Cortex of kidney (tissue), 1 donor: ENCODE measurements at places on chromosomes 4 and X.

GRCh38 chrX:39762266-39762841, 335.4 kb downstream of the BCOR start:
- no peak for DNase-seq

DNA sequence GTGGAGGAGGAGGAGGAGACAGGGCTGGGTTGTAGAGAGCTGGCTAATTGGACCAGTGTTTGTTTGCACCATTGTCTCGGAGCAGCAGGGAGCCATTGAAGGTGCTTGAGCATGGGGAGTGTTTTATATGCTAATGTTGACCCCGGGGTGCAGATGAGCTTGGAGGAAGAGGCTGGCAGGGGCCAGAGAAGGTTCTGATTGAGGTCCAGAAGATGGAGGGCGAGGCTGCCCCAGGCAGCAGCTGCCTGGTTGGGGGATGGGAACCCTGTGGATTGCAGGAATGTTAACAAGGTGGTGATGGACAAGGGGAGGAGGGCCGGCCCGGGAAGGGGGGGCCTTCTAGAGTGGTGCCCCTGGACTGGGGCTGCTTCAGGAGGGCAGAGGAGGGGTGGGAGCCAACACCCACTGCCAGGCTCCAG, 18.0 kb downstream of the DOK7 start:
- no peak for DNase-seq

DNA sequence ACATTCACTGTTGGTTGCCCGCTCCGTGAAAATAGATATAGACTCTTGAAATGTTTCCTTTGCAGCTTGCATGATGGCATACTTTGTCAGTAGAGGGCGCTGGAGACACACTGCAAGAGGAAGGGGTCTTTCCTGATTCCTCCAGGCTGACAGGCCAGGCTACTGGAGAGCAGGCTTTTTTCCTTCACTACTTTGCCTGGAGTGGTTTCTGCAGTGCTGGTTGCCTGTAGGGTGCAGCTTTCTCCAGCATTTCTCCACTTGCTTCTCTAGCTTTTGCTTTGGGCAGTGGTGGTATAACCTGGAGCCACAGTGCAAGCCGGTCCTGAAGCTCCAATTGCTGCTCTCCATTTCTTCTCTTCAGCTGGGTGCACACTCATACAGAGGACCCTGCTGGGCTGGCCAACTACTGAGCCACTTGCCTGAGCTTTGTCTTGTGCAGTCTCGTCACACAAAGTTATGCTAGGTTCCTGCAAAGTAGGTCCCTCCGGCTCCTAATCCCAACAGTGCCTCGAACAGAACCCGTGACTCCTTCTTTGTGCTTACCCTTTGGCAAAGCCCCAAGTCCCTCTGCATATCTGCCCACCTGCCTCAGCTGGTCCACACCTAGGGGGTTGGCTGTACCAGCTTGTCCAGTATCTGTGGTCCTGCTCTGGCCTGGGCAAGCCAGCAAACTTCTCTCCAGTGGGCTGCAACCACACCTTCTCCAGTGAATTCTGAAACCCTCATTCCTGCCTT, 46.3 kb downstream of the RASSF6 start:
- peak; percentile 3 for DNase-seq

DNA sequence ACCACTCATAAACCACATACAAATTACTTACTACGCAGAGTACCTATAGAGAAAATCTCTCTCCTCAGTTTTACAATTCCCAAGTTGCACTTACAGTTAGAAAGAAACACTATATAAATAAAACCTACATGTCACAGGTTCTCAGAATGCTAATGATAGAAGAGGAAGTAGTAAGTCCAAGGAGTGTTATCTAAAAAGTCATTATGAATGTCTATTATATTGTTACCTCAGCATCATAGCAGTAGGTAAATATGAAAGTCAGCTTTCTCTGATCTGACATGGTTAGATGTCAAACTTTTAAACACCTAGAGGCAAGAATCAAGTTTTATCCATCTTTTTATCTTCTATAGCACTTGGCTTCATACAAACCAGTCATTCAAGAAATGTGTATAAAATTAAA, 163.2 kb upstream of the FAM241A start:
- no peak for DNase-seq

GRCh38 chr4:60718874-60719273, 481.3 kb upstream of the ADGRL3 start:
- DNase-seq, result no peak

- DNase-seq, result no peak
Measured at GRCh38 chr4:154406018-154406795, 85.4 kb downstream of the DCHS2 start.

DNA sequence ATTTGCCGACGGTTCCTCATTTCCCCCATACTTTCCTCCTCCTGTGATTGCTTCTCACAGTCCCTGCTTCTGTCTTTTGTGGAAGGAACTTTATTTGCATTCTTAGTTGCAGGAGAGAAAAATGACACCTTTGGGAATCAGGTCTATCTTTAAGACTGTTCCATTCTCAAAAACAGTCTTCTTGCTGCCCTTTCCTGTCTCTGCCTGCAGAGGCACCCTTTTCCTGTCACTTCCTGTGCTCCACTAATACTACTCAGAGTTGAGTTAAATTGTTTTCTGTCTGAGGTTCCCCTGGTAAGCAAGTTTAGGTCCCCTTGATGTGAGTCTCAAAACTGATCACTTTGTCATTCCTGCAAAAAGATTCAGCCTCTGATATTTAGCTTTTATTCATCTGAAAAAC, 208.8 kb upstream of the CLNK start:
- DNase-seq, result no peak

DNA sequence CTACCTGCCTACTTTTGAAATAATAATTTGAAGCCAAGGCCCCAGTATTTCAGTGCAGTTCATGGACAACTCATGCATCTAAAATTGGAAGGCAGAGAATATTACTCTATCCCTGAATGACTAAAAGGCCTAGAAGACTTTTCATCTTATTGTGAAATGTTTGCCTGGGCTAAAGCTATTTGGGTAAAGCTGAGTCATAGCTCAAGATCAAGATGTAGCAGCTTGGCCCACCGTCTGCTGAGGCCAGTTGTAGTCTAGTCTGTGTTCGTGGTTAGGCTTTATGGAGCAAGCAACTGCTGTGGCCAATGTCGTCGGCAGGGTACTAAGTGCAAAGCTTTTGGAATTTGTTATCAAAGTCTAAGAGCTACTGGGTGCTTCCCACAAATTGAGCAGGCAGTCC, 929.1 kb downstream of the RAB28 start:
- no peak for DNase-seq

DNA sequence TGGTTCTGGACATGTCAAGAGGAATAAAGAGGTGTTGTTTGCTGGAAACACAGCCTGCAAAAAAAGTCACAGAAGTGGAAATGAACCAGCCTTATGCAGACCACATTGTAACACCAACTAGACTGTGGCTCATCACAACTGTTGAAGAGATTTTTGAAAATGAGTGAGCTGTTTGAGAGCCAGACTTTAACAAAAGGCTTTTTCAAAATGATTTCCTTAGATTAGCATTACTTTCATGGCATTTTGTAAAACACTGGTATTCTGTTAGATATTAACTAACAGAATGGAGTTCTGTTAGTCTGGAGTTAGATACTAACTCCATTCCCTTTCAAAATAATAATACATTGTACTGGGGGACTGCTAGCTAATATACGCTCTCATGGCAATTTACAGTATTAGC, 60.6 kb upstream of the GABRA2 start:
- DNase-seq, result no peak

DNA sequence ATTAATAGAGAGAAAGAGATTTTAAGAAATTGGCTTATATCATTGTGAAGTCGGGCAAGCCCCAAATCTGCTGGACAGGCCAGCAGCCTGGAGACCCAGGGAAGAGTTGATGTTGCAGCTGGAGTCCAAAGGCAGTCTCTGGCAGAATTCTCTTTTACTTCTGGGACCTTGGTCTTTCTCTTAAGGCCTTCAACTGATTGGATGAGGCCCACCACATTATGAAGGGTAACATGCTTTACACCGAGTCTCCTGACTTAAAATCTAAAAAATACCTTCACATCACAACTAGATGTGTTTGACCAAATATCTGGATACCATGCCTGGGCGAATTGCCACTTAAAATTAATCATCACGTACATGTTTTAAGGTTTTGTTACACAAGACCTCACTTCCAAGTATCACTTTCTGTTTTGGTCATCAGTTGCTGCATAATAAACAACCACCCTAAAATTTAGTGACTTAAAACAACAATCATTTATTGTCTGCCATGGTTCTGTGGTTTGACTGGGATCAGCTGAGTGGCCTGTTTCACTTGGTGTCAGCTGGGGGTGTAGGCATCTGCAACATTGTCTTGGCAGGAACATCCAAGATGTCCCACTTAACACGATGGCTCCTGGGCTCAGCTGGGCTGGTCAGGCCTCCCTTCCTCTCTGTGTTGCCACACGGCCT, 3.4 kb downstream of the CD38 start:
- no peak for DNase-seq

DNA sequence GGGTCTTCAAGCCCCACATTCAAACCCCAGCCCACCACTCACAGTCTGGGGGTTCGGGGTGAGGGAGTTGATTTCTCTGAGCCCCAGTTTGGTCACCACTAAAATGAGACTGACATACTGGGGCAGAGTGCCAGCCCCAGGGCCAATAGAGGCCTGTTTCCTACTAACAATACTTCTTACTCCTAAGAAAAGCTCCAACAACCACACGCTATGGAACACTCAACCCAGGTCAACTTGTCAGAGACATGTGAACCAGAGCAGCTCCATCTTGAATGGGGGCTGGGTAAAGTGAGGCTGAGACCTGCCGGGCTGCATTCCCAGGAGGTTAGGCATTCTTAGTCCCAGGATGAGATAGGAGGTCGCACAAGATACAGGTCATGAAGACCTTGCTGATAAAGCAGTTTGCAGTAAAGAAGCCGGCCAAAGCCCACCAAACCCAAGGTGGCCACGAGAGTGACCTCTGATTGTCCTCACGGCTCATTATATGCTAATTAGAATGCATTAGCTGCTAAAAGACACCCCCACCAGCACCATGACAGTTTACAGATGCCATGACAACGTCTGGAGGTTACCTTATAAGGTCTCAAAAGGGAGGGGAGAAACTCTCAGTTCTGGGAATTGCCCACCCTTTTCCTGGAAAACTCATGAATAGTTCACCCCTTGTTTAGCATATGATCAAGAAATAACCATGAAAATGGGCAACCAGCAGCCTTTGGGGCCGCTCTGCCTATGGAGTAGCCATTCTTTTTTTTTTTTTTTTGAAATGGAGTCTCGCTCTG, 26.6 kb upstream of the HTRA3 start:
- no peak for DNase-seq

DNA sequence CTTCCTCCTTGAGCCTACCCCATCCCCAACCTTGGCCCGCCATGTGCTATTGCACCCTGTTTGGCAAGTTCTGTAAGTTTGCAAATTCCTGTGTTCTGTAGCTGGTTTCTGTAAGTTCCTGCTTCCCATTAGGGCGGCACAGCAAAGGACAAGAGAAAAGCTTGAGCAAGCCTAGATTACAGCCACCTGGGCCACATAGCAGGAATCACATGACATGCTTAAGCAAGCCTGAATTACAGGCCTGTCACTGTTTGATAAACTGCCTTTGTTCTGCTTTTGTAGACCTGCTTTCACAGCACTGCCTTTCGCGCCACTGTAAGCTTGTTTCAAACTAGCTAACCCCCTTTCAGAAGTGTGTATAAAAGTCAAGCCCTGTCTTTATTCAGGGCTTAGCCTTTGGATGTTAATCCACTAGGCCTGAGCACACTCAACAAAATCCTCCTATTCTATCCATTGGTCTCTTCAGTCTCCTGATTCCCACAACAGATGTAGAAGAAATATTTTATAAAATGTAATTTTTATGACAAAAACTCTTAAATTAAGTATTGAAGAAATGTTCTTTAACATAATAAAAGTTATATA, 906.8 kb upstream of the NDST4 start:
- DNase-seq, result no peak

- no peak for DNase-seq
Measured at GRCh38 chr4:170425521-170426143, 335.9 kb upstream of the AADAT start.
